ENCODE measurements at places on chromosomes 1 and 21. TPM values are rescaled to one million over a fixed set of nuclear protein-coding genes. Genes with fewer than 3 reads are reported as not detected.

C8A gene
- total RNA-seq, result not detected

CELA2B gene
- total RNA-seq, result not detected

C1QA gene
- not detected for total RNA-seq

LRRC39 gene
- 0.57 TPM for total RNA-seq

SLC37A1 gene
- 0.88 TPM for total RNA-seq

PBX1 gene
- total RNA-seq, result 36.5 TPM

DNASE2B gene
- total RNA-seq, result not detected

SLC44A3 gene
- 0.29 TPM for total RNA-seq

KRTAP12-2 gene
- total RNA-seq, result not detected

TMEM54 gene
- 29.3 TPM for total RNA-seq

TMEM200B gene
- 14.2 TPM for total RNA-seq

Data from placental pericyte (primary cell).